ENCODE measurements at places on chromosomes 3 and 15.

DNA sequence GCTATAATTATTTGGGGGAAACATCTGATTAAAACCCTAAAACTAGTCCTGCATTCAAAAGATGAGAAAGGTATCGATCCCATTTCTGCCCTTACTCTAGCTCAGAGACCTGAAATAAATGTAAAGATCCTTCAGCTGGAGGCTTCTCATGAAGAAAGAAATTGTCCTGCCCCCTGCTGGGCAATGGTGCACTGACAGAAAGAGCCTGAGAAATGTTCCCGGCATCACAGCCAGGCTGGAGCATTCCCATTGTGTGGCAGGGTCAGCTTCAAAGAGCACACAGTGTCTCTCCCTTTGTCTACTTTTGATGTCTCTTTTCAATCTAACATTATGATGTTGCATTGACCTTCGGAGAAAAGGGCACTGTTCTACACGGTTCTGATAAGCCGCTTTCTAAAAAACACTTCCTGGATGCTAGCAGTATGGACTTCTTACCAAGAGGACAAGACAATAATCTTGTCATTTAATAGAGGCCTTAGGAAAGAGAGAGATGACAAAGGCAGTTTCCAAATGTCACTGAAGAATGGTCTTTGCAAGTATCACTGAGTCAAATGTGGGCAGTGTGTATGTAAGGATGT is 287.5 kb downstream of the MAGI1 start:
- DNase-seq = no peak

DNA sequence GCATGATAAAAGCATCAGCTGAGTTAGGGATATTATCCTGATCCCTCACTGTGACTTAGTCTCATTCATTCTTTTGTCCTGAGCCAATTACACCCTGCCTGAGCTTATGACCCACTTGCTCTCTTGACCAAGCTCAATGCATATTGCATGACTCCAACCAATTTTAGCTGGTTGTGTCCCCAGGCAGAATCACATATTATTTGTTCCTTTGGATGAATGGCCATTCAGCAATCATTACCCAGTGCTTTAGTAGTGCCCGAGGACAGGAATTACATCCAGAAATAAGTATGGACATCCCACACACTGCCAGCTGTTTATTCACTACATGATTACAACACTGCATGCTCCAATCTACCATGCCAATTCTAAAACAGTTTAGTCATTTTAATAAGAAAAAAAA is 322.5 kb downstream of the ZBBX start:
- DNase-seq = no peak

GRCh38 chr3:172511783-172512762 is 11.2 kb downstream of the TNFSF10 start:
- DNase-seq = no peak

- DNase-seq = no peak
These were observed 875 bp downstream of the GAP43 start for GRCh38 chr3:115624029-115624741.

DNA sequence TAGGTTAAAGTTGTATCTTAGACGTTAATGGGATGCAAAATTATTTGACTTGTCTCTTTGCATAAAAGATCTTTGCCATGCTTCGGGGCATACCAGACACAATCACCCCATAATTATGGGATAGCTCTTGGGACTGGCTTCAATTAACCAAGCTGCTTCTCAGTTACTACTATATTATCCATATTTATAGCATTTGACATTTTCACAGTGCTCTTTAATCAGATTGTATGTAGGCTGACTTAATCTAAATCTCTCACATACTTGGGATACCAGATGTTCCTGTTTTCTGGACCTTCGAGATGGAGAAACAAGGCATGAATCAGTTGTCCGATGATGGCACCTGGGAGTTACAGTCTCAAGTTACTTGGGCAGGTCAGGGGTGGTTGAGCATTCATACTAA is 27.2 kb upstream of the ABHD17C start:
- DNase-seq = no peak

DNA sequence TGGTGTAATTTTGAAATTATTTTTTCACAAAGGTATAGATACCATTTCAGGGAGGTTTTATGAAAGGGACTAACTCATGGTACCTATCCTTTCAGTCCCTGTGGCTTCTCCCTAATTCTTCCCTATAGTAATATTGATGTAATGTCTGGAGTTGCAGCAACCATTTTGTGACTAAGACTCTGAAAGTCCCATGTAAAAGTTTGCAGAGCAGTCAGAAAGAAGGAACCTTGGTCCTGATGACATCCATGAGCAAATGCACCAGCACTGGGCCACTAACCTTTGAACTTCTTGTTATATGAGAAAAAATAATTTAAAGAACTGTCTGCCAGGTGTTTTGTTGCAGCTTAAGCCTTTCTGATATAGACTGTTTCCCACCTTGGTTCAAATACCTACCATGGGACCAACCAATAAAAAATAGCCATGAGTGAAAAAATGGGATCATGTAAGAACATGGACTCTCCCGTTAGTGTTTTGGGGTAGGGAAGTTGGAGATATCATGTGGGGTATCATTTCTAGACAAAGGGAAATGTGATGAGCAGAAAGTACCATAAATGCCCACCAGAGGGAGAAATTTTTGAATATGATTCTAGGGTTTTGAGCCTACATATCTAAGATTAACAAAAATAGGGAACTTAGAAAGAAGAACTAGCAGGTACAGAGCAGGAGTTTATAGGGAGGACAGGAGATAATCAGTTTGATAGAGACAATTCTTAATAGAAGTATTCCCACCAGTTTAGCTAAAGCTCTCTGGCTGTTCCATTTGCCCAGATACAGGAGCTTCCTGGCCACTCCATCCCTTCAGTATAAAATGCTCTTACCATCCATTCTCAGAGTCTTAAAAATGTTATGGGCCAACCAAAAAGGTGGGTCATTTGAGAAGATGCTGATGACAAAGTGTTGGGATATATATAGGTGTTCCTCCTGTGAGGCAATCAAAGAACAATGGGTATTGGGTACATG is 3.4 kb upstream of the CPOX start:
- no peak for DNase-seq

GRCh38 chr3:38490281-38491030 is 5.7 kb upstream of the EXOG start:
- no peak for DNase-seq

- DNase-seq = no peak
These were observed 202.6 kb downstream of the MEX3B start for GRCh38 chr15:81843226-81843625.

GRCh38 chr15:89814112-89814742 is 425 bp downstream of the ANPEP start:
- DNase-seq = no peak

GRCh38 chr3:168618827-168619470 is 523.2 kb upstream of the GOLIM4 start:
- DNase-seq = no peak

GRCh38 chr3:58679446-58679845 is 12.9 kb upstream of the FAM3D start:
- no peak for DNase-seq

DNA sequence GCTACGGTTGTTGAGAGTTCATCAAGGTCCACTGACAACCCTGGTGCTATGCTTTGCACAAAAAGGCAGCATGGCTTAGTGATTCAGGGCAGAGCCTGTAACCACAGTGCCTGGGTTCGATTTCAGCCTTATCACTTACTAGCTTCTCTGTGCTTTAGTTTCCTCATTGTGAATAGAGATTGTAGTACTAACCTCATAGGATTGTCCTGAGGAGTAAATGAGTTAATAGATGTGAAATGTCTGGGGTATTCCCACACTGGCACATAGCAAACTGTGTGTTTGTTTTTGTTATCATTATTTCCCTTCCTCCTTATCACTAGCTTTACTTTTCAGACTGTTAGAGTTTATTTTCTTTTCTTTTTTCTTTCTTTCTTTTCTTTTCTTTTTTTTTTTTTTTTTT is 16.3 kb downstream of the CRTAP start:
- DNase-seq = no peak

DNA sequence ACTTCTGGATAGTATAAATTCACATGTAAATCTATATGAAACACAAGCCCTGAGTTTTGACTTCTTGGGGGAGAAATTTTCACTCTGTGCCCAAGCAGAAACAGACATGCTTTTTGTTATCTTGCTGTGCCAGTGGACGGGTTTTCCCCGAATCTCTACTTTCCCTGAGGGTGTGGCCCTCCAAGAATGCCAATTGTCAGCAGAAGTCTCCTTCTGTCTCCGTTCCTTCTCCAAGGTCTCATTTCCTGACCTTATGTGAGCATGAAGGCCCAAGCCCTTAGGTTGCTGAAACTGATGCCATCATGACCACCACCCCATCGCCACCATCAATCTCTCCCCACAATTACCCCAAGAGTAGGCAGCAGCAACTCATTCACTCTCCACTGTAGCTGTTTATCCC is 253.8 kb downstream of the XXYLT1 start:
- no peak for DNase-seq

DNA sequence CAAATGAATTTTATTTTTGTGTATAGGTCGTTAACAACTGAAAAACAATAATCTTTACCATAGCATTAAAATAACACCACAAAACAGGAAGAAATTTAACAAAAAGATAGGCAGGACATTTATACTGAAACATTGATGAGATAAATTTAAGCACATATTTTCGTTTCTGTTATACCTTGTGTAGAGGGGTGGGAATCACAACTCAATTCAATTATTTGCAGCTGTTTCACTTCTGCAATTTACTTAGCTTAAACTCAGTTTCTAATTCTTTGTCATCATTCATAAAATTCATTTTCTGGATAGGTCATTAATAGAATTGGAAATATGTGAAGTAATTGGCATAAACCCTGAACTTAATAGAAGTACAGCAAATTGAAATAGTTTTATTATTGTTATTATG is 42.3 kb downstream of the TP63 start:
- no peak for DNase-seq

DNA sequence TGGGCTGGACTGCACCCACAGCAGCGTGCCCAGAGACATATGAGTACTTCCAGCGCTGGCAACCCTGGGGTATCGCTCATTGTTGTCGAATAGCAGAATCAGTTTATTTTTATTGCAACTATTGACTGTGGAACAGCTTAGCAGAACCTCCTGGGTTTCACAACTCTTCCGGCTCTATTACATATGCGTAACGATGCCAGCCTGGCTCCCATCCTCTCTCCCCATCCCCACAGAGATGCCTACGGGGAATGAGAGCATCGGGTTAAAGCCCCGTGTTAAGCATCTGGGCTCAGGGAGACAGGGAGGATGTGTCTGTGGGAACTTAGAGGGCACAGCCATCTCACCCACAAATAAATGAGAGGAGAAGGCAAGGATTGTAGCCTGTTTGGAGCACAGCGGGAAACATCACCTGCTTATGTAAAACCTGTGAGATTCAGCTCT is 76.6 kb upstream of the DLG1 start:
- no peak for DNase-seq

DNA sequence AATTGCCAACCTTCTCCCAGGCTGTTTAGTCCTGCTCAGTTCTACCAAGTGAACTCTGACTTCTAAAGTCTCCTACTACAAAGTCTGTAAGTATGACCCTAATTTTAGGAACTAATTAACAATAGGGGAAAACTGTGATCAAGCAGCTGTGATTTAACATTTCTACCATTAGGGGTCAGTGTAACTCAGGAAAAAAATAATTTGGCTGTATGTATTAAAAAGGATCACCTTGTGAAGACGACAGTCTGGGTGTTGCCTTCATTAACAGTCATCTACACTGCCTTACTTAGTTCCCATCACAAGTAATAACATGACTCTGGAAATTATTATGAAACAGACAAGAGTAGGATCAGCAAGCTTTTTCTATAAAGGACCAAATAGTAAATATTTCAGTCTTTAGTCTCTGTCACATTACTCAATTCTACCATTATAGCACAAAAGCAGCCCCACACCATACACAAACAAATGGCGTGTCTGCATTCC is 4.2 kb upstream of the NPHP3 start:
- no peak for DNase-seq

DNA sequence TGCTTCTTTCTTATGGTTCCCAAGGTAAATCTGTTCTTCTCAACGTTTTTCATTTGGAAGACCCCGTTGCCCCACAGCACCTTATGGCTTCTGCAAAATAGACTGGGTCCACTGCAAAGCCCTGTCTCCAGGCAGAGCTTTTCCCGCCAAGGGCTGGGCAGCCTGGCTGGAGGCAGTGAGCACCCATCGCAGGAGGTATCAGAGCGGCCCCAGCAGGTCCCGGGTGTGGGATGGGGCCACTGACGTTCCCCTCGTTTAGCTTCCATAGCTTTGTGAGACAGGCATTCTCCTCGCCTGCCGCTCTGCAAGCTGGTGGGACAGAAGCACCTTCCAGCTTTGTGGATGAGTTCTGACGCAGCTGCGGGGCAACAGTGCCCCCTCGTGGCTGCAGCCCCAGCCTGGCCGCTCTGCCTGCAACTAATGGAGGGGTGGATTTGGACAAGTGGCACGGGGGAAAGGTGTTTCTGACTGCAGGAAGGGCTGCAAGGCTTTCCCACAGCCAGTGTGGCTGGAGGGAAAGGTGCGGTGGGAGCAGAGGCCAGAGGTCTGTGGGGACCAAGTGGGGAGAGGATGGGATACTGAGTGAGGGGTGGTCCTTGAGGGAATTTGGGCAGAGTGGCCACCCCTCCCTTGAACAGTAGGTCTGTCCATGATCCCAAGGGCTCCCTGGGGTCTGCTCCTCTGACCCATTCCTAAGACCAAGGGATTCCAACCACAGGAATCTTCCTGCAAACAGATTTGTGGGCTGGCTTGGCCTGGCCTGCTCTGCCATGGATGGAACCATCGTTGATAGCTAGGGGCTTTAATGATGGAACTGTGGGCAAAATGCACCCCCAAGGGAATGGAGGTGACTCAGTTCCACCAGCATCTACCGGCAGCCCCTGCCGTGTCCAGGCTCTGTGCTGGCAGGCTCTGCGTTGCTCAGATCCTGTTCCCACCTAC is 99.4 kb downstream of the FBLN2 start:
- DNase-seq = peak; percentile 18

DNA sequence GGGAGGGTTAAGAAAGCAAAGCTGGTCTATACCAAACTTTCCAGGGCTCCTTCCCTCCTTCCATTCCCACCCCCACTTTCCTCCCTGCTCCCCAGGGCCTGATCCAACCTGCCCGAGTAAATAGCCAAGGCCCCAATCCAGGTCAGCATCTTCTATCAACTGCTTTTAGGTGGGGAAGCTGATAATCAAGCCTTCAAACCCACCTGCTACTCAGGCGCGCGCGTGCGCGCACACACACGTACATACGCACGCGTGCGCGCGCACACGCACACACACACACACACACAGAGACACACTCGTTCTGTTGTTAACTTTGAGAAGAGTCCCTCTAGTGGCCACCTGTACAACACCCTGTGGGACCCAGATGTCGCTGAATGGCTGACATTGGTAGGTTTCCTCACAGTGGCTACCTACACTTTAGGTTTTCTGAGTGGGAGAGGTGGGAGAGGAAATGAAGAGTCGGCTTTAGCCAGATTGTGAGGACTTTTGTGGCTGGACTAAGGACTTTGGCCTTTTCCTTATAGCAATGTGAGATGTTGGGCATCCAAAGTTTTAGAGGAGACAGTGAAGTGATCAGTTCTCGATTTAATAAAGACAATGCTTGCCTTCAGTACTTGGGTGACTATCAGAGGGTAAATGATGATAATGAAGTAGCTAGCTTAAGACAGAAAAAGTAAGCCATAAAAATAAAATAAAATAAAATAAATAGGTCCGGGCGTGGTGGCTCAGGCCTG is 179.9 kb upstream of the C2CD4B start:
- peak; percentile 20 for DNase-seq

GRCh38 chr3:151130428-151130827 is 45.0 kb downstream of the MED12L start:
- no peak for DNase-seq

- no peak for DNase-seq
These were observed 77.5 kb downstream of the LPP start for GRCh38 chr3:188231456-188231855.

GRCh38 chr3:176789947-176790346 is 407.3 kb downstream of the TBL1XR1 start:
- DNase-seq = no peak

GRCh38 chr3:120064641-120065040 is 29.6 kb downstream of the GSK3B start:
- no peak for DNase-seq

Data from glomerular endothelial cell (primary cell).